ENCODE measurements at places on chromosomes 12 and 14. TPM values are rescaled to one million over a fixed set of nuclear protein-coding genes. Genes with fewer than 3 reads are reported as not detected.

DNA sequence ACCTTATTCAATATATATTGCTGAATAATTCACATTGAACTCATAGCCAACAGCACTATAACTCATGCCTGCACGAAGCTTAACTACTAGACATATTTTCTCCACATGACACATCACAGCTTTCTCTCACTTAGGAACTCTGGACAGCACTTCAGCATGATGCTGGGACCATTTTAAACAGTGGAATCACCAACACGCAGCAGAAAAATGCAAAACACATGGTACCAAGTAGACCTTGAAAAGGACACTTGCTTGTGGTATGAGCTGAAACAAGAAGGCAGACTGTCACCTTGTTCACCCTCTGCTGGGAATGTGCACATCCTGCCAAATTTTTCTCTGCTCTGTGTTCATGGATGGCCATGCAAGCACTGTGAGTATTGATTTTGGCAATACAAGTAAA, 34.8 kb upstream of the CD9 start:
- DNase-seq = no peak

GRCh38 chr12:80317307-80317706, 126.7 kb upstream of the PTPRQ start:
- no peak for DNase-seq

GRCh38 chr12:49091056-49091835, 3.4 kb downstream of the DHH start:
- DNase-seq = no peak

DNA sequence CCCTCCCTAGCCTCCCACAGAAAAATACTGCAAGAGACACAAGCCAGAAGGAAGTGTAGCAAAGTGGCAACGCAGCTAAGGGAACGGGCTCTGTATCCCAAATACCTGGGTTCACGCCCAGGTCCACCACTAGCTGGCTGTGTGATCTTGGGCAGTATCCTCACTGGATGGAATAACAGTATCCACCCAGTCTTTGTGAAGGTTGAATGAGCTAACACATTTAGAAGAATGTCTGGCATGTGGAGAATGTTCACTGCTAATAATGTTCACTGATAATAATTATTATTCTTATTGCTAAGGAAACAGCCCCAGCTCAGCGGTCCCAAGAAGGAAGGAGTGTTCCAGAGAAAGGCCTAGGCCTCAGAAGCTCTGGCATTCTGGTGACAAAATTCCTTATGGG, 70.9 kb downstream of the VWF start:
- no peak for DNase-seq

DNA sequence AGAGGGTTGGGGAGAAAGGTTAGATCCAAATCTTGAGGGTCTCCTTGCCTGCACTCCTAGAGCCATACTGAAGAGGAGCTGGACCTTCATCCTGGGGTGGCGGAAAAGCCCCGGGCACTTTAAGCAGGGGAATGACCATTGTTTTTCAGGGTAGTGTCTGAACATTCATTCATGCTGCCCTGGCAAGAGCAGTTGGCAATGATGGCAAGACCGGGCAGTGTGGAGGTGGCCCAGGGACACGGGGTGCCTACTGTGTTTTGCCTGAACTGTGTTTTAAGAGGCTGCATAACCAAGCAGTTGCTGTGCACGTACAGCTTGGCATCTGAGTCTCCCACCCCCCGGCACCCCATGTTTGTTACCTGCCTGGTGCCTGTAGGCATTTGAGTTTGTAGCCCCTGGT, 14.7 kb downstream of the TPCN1 start:
- peak; percentile 49 for DNase-seq

DNA sequence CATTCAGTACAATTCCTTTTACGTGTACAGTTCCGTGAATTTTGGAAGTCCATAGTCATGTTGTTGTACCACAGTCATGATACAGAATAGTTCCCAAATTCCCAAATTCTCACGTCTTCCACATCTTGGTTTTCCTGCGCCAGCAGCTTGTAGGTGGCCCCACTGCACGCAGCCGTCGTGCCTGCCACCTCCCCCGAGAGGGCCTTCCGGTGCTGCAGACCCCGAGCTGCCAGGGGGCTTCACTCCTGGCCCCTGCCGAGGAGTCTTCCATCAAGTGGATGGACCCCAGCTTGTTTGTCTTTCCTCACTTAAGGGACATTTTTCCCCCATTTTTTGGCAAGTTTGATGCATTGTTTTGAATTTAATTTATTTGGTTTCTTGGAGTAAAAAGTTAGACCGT, 16.8 kb downstream of the MTA1 start:
- no peak for DNase-seq

Gene POTEM
- not detected for polyA plus RNA-seq

DNA sequence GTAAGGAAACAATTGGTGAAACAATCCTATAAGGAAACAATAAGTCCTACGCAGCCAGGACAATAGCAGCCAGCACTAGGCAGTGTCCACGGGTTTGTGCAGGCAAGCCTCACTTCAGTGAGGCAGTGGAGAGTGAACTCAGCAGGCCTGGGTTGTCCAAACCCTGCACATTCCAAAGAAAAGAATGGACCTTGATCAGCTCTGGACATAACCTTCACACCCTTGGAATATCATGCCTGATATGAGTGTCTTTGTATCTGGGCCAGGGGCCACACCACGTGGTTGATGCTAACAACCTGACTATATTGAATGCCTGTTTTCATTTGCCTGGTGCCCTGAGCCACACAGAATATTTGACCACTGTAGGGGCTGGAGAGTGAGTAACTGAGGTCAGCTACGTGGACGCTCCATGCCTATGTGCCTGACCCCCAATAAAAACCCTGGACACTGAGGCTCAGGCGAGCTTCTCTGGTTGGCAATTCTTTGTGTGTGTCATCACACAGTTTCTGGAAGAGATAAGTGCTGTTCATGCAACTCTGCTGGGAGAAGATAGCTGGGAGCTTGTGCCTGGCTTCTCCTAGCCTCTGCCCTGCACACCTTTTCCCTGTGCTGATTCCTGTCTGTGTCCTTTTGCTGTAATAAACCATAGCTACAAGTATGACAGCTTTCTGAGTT, 81.4 kb upstream of the NCOR2 start:
- DNase-seq = no peak

DNA sequence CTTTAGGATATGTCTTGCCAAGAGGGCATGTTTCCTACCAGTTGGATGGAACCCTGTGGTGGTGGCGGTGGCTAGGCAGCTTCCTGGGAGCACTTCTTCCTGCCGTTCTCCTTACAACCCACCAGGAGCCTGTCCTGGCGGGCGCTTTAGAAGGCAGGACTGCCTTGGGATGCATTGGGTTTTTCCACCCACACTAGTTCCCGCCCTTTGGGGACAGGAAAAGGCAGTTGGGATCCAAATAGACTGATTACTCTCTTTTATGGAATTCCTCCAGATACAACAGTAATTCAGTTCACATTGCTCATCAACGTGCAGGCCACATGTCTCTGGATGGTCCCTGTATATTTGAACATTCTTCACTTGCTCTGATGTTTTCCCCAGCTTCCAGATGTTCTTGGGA, 305.7 kb upstream of the SSTR1 start:
- DNase-seq = peak; percentile 65

- DNase-seq = no peak
Observed at GRCh38 chr12:93072340-93072739, 143.2 kb upstream of the EEA1 start.

DNA sequence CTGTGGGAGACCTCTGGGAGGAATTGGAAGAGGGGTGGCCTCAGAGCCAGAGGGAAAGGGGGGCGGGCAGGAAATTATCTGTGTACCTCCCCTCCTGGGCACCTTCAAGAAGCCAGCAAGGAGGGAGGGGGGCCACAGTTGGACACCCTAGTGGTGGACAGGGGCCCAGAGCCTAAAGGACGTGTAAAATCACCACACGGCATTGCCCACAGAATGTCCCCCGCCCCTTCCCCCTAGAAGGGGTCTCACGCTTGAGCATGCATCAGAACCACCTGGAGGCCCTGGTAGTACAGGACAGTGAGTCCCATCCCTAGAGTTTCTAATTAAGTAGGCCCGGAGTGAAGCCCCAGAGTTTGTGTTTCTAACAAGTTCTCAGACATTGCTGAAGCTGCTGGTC, 8.2 kb downstream of the ENDOU start:
- no peak for DNase-seq

Gene CLECL1
- not detected for polyA plus RNA-seq

- no peak for DNase-seq
Observed at GRCh38 chr14:69464829-69465228, 19.7 kb upstream of the PLEKHD1 start.

GRCh38 chr12:6262623-6263022, 47.9 kb upstream of the PLEKHG6 start:
- no peak for DNase-seq

GRCh38 chr14:57461777-57462320, 31.8 kb downstream of the CCDC198 start:
- no peak for DNase-seq

DNA sequence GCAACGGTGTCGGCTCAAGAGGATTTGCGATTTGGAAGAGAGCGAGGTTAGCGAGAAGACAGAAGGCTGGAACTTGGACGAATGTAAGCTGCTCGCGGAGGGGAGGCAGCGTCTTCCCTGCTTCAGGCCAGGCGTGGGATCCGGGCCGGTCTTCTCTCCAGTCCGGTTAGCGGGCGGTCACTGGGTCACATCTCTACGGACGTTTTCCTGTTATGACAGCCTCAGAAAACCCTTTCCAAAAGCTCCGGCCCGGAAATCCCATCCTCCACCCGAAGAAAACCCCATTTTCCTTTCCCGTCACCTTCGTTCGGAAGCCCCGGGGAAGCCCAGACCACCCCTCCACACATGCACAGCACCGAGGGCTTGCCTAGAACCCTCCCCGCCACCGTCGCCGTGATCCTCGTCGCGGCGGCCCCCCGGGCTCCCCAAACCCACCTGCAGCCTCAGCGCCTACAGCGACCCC, 268 bp downstream of the NDUFB1 start:
- DNase-seq = peak; percentile 73

- no peak for DNase-seq
Observed at GRCh38 chr12:77973579-77973978, 142.9 kb downstream of the NAV3 start.

DNA sequence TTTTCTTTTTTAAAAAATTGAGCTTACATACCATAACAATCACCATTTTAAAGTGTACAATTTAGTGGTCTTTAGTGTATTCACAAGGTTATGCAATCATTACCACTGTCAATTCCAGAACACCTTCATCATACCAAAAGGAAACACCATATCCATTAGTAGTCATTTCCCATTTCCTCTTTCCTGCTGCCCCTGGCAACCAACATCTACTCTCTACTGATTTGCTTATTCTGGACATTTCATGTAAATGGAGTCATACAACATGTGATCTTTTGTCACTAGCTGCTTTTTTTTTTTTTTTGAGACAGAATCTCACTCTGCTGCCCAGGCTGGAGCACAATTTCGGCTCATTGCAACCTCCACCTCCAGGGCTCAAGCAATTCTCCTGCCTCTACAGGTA, 66.8 kb upstream of the CFL2 start:
- no peak for DNase-seq

DNA sequence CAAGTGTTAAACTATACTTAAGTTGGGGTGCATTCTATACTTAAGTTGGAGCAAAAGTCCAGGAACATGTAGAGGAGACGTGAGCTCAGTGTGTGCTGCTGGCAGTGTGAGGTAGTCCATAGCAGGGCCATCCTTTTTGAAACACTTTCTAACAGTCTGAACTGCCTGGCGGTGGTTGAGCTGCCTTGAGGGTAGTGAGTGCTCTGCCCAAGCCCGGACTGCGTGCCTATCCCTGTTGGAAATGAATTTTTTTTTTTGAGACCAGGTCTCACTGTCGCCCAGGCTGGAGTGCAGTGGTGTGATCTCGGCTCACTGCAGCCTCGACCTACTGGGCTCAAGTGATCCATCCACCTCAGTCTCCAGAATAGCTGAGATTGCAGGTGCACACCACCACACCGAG, 14.1 kb downstream of the KCNH3 start:
- no peak for DNase-seq

DNA sequence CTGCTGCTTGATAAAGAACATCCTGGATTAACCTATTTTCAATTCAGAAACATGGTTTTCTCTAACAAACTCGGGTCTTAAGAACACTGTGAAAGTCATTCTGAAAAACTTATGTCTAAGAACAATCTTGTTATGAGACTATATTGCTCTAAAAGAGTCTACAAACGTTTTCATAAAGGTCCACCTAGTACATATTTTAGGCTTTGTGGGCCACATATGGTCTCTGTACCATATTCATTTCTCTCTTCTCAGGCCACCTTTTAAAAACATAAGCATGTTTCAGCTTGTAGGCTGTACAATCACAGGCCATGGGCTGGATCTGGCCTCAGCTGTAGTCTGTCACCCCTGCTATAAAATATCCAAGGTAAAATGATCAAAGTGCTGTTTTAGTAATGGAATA, 39.9 kb downstream of the PPP4R3A start:
- no peak for DNase-seq

Gene GSC
- not detected for polyA plus RNA-seq

DNA sequence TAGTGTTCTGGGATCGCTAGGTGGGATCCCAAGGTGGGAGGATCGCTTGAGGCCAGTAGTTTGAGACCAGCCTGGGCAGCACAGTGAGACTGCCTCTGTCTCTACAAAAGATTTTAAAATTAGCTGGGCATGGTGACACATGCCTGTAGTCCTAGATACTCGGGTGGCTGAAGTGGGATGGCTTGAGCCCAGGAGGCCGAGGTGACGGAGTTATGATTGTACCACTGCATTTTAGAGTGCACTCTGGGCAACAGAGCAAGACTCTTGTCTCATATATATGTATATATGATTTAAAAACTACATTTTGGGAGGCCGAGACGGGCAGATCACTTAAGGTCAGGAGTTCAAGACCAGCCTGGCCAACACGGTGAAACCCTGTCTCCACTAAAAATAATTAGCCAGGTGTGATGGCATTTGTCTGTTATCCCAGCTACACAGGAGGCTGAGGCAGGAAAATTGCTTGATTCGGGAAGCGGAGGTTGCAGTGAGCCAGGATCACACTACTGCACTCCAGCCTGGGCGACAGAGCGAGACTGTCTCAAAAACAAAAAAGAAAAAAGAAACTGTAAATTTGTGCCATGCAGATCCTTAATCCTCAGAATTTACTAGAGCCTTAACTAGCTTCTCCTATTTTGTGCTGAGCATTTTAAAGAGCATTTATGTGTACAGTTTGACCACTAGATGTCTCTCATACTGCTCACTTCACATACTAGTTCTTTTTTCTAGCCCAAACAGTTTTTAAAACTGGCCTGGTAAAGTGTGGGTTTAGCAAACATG, 114.8 kb downstream of the MON2 start:
- DNase-seq = no peak

- DNase-seq = no peak
Observed at GRCh38 chr12:19223695-19224094, 94.2 kb downstream of the PLEKHA5 start.

Gene RIPK3
- 28.8 TPM for polyA plus RNA-seq

GRCh38 chr12:5473076-5473782, 41.3 kb downstream of the NTF3 start:
- no peak for DNase-seq
